ENCODE measurements at places on chromosomes 2 and 18.

DNA sequence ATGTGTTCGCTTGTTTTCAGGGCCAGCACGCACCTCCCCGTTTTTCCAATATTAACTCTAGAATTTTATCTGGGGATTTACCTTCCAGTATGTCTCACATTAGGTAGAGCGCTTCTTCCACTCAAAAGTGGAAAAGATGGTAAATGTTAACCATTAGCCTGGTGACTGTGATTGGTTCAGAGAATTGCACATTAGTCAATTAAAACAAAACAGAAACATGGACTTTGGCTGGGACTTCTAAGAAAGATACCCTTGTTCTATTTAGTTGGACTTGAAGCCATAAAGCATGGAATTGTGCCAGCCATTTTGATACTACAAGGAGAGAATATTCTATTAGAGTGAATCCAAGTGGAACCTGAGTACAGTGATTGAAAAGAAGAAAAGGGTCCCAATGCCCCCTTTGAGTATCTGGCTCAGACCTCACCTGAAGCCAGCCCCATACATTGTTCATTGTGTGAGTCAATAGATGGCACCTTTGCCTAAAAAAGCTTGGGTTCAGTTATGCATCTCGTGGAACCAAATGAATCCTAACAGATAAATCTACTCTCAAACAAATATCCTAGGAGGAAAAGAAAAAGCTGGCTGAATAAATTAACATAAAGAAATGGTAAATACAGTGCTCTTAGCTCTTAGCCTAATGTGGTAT lies 354.3 kb downstream of the IRS1 start:
- no peak for DNase-seq

DNA sequence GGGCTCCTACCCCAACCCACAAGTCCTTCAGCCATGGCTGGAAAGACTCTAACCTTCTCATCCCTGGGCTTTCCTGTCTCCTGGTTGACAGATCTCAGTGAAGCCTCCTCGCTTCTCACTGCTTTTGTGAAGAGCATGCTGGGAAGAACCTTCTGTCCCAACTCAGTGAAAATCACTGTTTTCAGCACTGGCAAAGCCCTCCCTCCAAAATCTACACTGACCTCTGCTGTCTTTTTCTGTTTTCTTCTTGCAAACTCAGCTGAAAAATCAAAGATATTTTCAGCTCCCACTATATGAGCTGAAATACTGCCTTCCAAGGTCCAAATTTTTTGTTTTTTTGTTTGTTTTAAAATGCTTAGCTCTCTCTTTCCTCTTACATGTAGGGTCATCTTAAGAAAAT lies 266.3 kb upstream of the AGAP1 start:
- no peak for DNase-seq

DNA sequence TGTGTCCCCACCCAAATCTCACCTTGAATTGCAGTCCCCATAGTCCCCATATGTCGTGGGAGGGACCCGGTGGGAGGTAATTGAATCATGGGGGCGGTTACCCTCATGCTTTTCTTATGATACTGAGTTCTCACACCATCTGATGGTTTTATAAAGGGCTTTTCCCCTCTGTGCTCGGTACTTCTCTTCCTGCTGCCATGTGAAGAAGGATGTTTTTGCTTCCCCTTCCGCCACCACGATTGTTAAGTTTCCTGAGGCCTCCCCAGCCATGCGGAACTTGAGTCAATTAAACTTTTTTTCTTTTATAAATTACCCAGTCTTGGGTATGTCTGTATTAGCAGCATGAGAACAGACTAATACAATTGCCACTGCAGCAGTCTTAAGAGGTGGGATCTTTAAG lies 134.9 kb downstream of the LTBP1 start:
- no peak for DNase-seq

DNA sequence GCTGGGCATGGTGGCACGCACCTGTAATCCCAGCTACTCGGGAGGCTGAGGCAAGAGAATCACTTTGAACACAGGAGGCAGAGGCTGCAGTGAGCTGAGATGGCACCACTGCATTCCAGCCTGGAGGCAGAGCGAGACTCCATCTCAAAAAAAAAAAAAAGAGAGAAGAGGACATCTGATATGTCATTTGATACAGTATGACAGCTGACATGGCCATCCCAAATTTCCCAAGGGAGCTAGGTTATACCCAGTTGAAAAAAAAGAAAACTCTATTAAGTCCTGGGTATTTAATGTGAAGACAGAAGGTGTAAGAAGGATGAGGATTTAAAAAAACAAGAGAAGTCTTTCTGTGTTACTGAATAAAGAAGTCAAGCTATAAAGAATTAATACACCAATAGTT lies 23.3 kb downstream of the CLASP1 start:
- DNase-seq, result no peak

GRCh38 chr2:219748671-219749570 lies 121.5 kb downstream of the SLC4A3 start:
- no peak for DNase-seq

- DNase-seq, result no peak
Measured at GRCh38 chr18:73254564-73254963, 386.8 kb upstream of the NETO1 start.

- DNase-seq, result no peak
Measured at GRCh38 chr2:202049840-202050239, 16.2 kb downstream of the FZD7 start.

- peak; percentile 24 for DNase-seq
Measured at GRCh38 chr2:9033385-9034168, 30.1 kb upstream of the MBOAT2 start.

GRCh38 chr18:41378598-41378997 lies 576.4 kb upstream of the PIK3C3 start:
- no peak for DNase-seq

GRCh38 chr2:127104881-127105655 lies 1.9 kb downstream of the BIN1 start:
- DNase-seq, result no peak

GRCh38 chr2:71566372-71566771 lies 113.0 kb downstream of the DYSF start:
- DNase-seq, result no peak
